Heart right ventricle (tissue), 16 donors: ENCODE measurements at places on chromosomes 6 and 20.
A peak's percentile ranks its signal among the peaks of the same experiment; 100 is the strongest.

- no peak for DNase-seq
Measured at GRCh38 chr20:23135449-23136420, 49.6 kb upstream of the CD93 start.

- no peak for DNase-seq
Measured at GRCh38 chr6:153489479-153489878, 358.4 kb upstream of the RGS17 start.

DNA sequence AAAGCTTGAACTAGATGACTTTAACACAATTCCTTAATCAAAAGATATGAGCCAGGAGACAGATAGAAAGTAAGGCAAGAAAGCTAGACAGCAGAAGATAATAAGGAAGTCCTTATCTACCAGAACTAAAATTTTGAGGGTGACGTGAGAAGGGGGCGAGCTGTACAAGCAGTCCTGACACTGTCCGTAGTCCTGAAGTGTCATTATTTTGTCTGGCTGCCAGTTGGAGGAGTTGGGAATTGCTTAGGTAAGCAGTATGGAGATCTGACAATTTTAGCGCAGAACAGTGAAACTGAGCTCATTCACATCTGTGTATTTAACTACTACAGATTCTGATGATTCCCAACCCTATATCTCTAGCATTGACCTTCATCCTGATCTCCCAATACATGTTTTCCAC is 25.8 kb upstream of the CEP85L start:
- DNase-seq = no peak

DNA sequence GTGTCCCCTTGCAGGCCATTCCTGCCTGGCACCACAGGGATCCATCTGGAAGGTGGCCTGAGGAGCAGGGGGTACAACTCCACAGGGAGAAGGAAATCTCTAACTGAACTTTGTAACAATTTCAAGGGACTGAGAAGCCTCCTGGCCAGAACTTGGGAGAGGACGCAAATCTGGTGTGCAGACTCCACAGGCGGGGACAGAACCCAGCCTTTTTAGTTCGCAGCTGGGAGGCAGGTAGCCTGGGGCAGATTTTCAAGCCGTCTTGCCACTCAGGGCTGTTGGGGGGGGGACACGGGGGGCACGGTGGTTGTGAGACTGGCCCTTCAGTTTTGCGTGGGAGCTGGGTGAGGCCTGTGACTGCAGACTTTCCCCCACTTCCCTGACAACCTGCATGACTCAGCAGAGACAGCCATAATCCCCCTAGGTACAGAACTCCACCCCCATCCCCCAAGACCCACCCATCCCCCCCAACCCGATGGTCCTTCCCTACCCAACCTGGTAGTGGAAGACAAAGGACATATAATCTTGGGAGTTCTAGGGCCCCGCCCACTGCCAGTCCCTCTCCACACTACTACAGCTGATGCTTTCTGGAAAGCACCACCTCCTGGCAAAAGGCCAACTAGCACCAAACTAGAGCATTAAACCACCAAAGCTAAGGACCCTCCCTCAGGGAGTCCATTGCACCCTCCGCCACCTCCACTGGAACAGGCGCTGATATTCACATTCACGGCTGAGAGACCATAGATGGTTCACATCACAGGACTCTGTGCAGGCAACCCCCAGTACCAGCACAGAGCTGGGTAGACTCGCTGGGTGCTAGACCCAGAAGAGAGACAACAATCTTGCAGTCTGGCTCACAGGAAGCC is 3.0 kb upstream of the HUS1B start:
- DNase-seq = no peak

- DNase-seq = no peak
Measured at GRCh38 chr6:167031082-167031709, 32.0 kb downstream of the CEP43 start.

DNA sequence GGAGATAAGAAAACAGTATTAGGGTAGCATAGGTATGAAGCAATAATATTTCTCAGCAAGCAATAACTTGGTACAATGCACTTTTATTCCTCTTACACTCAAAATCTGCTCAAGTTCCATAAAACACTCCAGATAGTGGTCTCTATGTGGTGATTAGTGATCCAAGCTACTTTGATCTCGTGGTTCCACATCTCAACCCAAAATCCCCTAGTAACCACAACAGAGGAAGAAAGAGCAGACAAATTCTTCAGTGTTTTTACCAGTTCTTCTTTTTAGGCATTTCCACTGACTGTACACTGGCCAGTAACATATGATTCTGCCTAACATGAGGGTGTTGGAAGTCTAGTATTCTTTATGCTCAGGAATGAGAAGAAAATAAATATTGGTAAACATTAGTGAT is 309.0 kb upstream of the PTCHD4 start:
- no peak for DNase-seq

- peak; percentile 84 for DNase-seq
Measured at GRCh38 chr20:34709044-34709830, 5.1 kb downstream of the TP53INP2 start.

DNA sequence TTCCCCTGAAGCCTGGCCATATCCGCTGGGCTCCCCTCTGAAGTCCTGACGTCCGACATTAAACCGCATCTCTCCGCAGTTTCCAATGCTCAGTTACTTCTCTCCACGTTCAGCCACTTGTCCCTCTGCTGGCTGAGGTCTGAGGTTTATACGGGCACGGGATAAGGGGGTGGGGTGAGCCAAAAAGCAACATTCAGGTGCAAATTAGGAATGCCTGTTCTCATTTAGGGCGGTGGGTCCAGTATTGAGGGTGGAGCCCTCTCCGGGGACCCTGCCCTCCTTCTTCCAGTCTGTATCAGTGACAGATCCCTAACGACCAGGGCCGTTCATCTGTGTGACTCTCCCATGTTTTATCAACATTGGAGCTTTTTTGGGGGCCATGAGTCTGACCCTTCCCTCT is 1454.4 kb downstream of the HACE1 start:
- no peak for DNase-seq

GRCh38 chr6:34496103-34496685 is 30.3 kb downstream of the PACSIN1 start:
- DNase-seq = no peak

GRCh38 chr6:48426636-48427035 is 315.6 kb upstream of the PTCHD4 start:
- no peak for DNase-seq

- DNase-seq = no peak
Measured at GRCh38 chr20:51910321-51911050, 108.2 kb upstream of the SALL4 start.

DNA sequence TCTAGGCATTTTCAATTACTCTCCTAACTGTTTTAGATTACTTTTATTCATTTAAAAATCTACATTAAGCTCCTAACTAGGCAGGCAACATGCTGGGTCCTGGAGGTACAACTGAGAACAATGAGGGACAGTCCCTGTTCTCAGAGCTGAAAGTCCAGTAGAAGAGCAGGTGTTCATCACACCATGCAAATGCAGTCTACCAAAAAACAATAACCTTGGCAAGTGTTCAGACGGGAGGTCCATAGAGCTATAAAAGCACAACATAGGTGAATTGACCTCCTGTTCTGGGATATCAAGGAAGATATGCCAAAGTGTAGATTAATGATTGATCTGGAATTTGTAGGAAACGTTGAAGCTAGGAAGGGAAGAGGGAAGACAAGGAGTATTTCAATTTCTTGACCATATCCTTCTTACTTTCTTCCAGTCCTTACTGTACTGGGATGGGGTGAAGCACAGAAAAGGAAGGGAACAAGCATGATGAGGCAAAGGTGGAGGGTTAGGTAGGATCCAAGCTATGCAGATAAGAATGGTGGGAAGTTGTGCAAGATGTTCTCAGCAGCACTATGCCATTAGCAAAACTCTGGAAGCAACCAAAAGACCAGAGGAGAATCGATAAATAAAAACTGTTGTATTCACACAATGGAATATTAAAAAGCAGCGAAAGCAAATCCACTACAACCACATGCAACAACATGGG is 485.7 kb upstream of the JARID2 start:
- DNase-seq = no peak

GRCh38 chr6:166509193-166509592 is 77.3 kb downstream of the RAMACL start:
- no peak for DNase-seq

GRCh38 chr6:56293781-56294180 is 46.4 kb upstream of the COL21A1 start:
- DNase-seq = no peak

GRCh38 chr6:56814308-56814707 is 140.6 kb upstream of the BEND6 start:
- no peak for DNase-seq

DNA sequence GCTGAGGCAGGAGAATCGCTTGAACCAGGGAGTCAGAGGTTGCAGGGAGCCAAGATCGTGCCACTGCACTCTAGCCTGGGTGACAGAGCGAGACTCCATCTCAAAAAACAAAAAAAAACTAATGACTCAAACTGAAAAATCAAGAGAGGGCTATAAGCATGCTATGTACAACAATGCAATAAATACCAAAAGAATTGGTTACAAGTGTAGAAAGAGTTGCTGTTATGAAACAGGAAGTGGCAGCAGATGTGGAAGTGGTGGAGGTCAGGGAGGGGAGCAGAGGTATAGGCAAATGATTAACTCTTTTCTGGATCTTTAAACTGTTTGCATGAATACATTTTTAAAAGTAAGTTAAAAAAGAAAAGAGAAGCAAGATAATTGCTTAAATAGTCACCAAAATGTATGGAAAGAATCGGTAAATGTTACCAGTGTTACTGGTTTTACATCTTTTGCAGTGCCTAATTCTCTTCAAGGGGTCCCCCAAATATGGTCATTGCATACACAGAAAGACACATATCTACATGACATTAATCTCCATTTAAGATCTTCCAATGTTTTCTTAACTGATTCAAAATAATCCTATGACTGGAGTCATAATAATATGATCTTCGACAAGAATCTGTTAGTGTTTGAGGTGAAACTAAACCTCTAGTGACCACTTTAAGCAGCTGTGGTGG is 15.0 kb downstream of the CALHM6 start:
- DNase-seq = no peak

DNA sequence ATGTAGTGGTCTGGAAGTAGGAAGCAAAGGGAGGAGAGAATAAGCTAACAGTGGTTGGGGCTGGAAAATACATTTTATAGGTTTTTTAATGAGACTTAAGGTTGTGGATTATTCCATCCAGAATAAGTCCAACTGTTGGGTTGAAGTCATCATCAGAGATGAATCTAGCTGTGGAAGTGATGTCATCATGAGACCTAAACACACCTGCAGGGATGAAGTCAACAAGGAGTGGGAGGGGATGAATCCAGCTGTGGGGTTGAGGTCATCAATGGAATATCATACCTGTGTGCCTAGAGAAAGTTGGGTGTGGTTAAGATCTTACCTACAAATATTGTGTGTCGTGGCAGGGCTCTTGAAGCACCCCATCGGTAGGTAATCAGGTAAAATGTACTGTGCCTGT is 730.7 kb downstream of the RFPL4B start:
- DNase-seq = no peak

DNA sequence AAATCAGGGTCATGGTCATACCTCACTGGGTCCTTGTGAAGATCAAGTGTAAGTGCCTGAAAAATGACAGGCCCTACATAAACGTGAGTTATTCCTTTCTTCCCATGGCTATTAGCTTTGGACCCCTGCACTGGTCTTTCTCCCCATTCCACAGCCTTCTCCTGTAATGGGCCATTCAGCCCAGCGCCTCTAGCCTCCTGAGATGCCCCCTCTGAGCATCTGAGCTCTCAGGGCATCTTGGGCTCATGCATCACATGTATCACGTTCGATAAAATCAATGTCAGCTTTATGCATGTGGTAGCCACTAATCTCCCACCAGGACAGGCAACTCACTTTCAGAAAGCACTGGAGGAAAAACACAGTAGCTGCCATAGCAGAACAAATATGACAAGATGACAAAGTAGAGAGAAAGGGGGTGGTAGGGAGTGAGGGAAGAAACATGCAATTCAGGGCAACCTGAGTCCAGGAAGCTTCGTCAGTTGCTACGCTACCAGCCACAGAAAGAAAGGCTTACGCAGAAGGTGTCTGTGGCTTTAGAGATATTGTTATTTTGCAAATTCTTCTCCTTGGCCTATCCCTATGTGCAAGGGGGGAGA is 498.8 kb downstream of the PTPRT start:
- DNase-seq = no peak

- DNase-seq = no peak
Measured at GRCh38 chr6:31689249-31690110, 8.6 kb upstream of the LY6G5C start.

GRCh38 chr20:38806855-38807655 is 1.6 kb downstream of the PPP1R16B start:
- no peak for DNase-seq

GRCh38 chr20:10318291-10319024 is 99.8 kb downstream of the SNAP25 start:
- DNase-seq = no peak

- DNase-seq = no peak
Measured at GRCh38 chr20:17012546-17013226, 214.2 kb upstream of the PCSK2 start.

GRCh38 chr6:167760979-167761793 is 65.5 kb upstream of the AFDN start:
- DNase-seq = peak; percentile 60

GRCh38 chr6:3831761-3832530 is 17.2 kb upstream of the FAM50B start:
- no peak for DNase-seq

DNA sequence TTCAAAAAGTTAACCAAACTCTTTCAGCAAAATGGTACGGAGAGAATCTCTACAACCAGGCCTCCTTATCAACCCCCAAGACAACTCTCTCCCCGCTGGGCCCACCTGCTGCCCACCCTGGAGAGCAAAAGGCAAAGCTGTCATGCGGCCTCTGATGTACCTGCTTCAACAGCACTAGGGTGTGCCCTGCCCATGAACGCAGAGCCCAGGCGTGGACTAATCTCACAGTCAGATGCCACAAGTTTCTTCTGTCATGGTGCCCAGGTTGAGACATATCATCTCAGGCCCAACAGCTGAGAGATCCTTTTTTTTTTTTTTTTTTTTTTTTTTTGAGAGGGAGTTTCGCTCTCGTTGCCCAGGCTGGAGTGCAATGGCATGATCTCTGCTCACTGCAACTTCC is 26.3 kb downstream of the SLC2A4RG start:
- no peak for DNase-seq

GRCh38 chr6:19465256-19465655 is 371.9 kb upstream of the ID4 start:
- no peak for DNase-seq

DNA sequence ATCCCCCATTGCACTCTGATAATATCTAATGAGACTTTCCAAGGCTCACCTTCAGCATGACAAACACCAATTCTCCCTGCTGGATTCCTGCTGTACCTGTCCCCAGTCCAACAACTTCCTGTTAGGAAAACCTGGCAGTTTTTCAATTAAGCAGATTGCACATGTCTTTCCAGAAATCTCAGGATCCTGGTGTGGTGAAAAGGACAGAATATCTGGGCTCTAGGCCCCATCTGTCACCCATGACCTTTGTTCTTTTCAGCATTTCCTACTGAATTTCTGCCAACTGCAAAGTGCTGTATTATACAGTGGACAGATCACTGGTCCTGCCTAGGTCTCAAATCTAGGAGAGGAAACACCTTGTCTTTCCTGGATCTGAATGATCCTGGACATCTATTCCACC is 27.7 kb upstream of the DTNBP1 start:
- no peak for DNase-seq

- no peak for DNase-seq
Measured at GRCh38 chr6:22364306-22364705, 67.5 kb upstream of the PRL start.

- no peak for DNase-seq
Measured at GRCh38 chr6:7630792-7631191, 40.8 kb downstream of the SNRNP48 start.

- DNase-seq = no peak
Measured at GRCh38 chr6:83068616-83069015, 1.1 kb downstream of the DOP1A start.

- no peak for DNase-seq
Measured at GRCh38 chr6:14728396-14729024, 517.4 kb upstream of the JARID2 start.
